ENCODE measurements at places on chromosomes 13 and 19. TPM values are rescaled to one million over a fixed set of nuclear protein-coding genes. Genes with fewer than 3 reads are reported as not detected.

RBM42 gene
- 165 TPM for total RNA-seq

TMEM86B gene
- total RNA-seq, result 18.0 TPM

GGACT gene
- 3.5 TPM for total RNA-seq

PLIN4 gene
- total RNA-seq, result 0.21 TPM

GRCh38 chr19:15123031-15123890 lies 16.1 kb downstream of the SYDE1 start:
- DNase-seq, result no peak

DNA sequence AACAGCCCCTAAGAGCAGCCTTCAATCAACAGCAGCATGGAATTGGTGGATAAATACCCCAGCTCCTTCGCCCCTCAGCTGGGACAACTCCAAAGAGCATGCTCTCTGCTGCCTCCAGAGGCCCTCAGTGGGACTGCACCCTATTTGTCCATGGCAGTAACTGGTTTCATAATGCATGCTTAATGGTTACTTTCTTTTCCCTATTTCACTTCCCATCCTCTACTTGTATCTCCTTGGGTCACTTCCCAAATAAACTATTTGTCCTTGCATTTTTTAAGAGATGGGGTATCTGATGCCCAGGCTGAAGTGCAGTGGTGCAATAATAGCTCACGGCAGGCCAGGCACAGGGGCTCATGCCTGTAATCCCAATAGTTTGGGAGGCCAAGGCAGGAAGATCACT lies 13.5 kb upstream of the TPM4 start:
- DNase-seq, result no peak

DNA sequence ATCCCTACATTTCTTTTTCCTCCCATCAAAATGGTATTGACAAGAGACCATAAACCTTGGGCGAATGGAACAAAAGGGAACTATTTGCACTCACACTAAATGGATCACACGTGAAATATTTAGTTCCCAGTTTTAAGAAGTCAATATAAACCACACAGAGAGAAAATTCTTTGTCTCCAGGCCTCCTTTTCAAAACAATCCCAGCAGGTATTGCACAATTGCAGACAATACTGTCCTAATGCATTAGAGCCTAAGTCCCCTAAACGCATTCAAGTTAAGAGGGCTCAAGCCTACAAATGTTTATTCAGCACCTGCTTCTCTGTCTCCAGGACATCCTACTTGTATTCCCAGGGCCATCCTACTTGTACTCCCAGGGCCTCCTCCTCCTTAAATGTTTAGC lies 1.3 kb upstream of the B3GLCT start:
- no peak for DNase-seq

- DNase-seq, result no peak
These were observed 31.5 kb downstream of the CCDC8 start for GRCh38 chr19:46381756-46382345.

GRCh38 chr19:16032509-16033135 lies 43.7 kb upstream of the TPM4 start:
- DNase-seq, result no peak

DNA sequence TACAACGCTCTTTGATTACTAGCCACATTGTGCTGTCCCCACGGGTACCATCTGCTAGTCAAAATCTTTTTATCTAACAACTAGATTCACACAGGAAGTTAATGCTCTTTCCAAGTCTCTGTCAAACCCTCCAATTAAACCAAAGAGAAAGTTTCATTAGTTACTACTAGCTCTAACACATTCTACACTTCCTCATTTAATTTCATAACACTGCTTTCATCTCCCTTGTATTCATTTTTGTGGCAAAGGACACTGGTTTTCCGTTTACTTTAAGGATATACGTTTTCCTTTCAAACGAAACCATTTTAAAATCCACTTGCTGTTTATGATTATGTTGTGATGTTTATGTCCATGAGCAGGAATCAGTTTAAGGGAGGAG lies 5.3 kb downstream of the DYRK1B start:
- no peak for DNase-seq

DNA sequence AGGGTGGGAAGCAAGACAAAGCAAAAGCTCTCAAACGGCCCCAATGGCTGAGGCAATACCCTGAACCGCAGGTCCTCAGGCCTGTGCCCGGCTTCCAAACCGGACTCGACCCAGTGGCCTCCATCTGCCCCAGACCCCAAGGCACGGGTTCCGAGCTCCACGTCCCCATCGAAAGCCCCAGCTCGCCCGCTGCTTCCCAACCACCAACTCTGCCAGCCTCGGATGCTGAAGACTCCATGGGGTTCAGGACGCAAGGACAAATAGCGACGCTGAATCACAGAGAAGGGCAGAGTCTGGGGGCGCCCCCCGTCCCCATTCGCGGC lies 559 bp downstream of the POLR2E start:
- DNase-seq, result no peak

- no peak for DNase-seq
These were observed 50.1 kb downstream of the CEP89 start for GRCh38 chr19:32921624-32922023.

GRCh38 chr13:33611121-33611805 lies 206.7 kb upstream of the RFC3 start:
- DNase-seq, result no peak

GRCh38 chr19:7191946-7192691 lies 102.1 kb downstream of the INSR start:
- no peak for DNase-seq

- no peak for DNase-seq
These were observed 152.9 kb downstream of the SIPA1L3 start for GRCh38 chr19:38059897-38060296.

- DNase-seq, result no peak
These were observed 607 bp downstream of the NFIC start for GRCh38 chr19:3366753-3367627.

Measured in Caco-2 (cell line).